ENCODE measurements at places on chromosomes 1 and 21.

DNA sequence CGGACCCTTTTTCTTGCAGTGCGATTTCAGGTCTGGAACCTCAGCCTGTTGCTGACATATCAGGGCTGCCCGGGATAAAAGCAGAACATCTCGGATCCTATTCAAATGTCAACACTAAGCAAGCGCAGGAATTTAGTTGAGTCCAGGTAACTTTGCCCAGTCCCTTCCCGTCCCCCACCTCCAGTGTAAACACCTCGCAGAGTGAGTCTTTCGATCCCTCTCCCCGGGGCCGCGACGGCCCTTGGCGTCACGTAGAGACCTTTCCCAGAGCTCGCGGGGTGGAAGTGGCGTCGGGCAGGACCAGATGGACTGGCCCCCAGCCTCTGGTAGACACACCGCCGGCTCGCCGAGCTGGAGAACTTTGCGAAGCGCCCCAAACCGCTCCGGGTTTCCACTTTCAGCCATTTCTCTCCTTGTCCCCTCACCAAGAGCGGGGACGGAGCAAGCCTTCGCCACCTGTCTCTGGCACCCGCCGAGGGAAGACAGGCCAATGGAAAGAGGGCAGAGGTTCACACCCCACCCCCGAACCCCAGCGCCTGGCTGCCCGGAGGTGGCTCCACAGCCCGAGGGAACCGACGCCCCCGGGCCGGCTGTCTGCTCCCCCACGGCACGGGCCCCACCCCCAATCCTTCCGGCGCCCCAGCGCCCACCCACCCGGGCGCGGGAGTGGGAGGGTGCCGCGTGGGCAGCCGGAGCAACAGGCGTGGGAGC lies 570 bp downstream of the KCND3 start:
- no peak for DNase-seq

DNA sequence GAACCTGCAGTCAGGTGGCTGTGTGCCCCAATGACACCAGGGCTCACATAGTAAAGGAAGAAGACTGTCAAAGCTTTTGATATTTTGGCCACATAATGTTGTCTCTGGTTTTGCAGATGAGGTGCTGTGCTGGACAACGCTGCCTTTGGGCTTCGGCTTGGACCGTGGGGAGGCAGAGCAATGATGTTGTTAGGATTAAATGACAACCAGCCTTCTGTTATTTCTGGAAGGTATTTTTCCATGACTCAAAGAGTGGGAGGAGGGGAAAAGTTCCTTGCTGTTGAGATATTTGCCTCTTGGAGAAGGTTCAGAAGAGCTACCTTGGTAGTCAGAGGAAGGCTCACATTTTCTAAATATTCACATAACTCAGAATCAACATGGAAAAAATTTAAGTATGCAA lies 187.3 kb upstream of the GALNT2 start:
- no peak for DNase-seq

DNA sequence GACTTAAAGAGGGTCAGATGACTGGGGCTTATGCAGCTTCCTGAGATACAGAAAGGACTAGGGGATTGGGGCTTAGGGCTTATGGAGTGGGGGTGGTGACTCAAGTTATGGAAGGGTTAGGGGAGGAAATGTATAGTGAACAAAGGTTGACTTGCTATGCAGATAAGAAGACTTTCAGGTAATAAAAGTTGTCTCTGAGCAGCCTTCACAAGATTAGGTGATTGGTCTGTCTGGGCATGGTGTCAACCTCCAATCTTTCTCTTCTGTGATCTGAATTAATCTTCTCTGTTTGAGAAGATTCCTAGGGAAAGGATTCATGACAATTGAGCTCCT lies 436.5 kb downstream of the SIPA1L2 start:
- no peak for DNase-seq

DNA sequence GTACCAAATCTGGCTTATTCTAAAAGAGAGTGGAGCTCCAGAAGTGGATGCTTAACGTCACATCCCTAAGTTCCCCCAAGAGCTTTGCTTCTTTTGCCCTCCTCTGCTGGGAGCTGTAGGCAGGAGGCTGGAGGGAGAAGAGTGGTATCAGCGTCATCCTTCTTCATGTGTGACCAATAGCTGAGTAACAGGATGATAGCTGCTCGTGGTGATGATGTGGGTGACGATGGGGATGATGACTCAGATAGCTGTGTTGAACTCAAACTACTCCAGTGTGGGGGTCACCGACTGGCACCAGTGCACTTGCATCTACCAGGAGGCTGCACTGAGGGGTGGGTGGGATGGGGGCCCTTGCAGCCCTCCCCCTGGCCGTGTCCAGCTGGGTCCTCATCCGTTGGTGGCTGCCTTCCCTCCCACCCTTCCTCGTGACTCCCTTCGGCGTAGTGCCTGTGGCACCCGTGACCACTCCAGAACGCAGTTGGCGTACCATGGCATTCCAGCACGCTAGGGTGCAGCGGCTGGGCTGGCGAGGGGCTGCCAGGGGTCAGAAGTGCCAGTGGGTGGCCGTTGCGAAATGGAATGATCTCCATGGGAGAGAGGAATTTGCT lies 1.1 kb downstream of the IGFN1 start:
- no peak for DNase-seq

DNA sequence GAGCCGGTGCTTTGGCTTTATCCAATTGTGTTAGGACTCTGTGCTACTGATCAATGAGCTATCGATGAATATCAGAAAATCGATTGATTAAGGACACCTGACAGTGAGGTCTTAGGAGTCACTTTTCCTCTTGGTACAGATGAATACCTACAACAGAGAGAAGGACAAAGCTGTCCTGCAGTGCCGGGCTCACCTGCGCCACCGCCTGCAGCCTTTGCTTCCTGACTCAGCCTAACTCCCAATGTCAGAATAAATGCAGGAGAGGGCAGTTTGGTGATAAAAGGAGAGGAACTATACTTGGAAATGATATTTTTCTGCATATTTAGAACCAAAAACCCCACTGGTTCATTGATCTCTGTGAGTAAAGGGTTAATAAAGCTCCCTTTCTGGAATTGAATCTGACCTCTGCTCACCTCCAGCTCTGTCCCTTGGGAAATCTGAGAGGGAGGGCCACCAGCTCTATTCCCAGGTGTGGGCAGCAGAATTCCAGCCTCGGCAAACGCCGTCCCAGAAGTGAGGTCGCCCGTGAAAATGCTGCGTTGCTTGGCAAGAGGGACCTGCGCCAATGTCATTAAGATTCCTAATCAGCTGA lies 39.3 kb downstream of the POFUT2 start:
- no peak for DNase-seq

- DNase-seq = no peak
Observed at GRCh38 chr1:36855699-36856494, 178.4 kb downstream of the GRIK3 start.

DNA sequence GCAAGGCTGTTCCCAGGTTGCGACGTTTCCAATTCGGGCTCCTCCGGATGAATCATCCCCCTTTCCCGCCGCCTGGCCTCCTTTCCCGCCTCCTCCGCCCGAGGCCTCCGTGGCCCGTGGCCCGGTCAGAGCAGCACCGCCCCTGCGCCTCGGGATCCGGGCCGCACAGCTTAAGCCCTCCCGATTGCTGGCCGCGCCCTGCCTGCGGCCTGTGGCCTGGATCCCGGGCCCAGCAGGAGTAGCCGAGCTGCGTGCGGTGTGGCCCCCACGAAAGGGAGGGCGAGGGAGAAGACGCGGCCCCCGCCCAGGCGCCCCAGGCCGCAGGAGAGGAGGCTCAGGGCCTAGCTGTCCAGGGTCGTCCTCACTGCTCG lies 1.0 kb downstream of the TMEM200B start:
- no peak for DNase-seq

GRCh38 chr1:30184393-30185141 lies 538.8 kb downstream of the MATN1 start:
- DNase-seq = no peak

DNA sequence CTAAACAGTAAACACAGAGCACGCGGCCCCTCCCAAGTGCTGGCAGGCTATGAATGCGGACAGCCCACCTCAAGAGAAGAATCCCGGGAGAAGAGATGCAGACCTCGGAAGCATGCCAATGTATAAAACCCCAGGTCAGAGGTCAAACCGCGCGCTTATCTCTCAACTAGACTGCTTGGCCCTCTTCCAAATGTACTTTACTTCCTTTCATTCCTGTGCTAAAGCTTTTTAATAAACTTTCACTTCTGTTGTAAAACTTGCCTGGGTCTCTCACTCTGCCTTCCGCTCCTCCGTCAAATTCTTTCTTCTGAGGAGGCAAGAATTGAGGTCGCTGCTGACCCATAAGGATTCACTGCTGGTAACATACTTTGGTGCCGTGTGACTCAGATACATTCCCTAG lies 216.0 kb downstream of the S1PR1 start:
- no peak for DNase-seq

DNA sequence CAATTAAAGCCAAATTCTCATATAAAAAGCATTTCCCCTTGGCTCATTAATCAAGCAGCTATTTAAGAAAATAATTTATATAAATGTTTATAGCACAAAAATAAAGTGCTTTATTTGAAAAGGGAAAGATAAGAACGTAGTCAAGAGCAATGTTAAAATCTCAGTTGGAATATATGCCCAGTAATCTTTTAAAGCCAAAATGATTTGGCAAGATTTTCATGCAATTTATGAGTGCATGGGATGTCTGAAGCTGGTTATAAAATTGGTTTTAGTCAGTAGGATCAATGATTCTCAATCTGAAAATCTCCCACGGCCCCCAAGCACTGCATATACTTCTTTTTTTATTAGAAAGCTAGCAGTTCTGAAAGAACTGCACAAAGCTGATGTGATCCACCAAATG lies 188.8 kb downstream of the RERE start:
- no peak for DNase-seq

GRCh38 chr1:111571987-111572386 lies 47.6 kb upstream of the RAP1A start:
- DNase-seq = no peak

GRCh38 chr1:42392967-42393848 lies 12.6 kb downstream of the RIMKLA start:
- no peak for DNase-seq

DNA sequence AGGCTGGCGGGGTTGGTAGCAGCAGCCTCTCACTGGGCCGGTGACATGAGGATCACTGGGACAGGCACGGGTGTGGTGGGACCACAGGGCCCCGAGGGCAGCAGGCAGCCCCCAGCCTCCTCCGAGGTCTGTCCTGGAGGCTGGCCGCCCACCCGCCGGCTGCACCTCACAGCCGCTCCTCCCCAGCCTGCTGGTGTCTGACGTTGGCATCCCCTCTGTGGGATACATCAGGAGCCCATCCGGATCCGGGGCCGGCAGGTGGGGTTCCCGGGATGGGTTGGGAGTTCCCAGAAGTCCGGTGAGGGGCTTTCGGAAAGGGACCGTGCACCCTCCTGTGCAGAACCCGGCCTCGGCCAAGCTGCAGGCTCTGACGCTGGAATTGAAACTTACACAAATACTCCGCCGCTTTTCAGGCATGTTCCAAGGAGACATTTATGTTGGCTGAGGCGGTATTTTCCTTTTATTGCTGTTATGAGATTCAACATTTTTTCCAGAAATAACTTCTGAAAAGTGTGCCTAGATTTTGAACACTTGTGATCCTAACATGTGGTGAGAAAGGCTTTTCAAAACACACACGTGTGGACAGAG lies 142.1 kb upstream of the ARHGEF16 start:
- DNase-seq = no peak

GRCh38 chr1:108590957-108591356 lies 31.1 kb downstream of the EEIG2 start:
- no peak for DNase-seq

DNA sequence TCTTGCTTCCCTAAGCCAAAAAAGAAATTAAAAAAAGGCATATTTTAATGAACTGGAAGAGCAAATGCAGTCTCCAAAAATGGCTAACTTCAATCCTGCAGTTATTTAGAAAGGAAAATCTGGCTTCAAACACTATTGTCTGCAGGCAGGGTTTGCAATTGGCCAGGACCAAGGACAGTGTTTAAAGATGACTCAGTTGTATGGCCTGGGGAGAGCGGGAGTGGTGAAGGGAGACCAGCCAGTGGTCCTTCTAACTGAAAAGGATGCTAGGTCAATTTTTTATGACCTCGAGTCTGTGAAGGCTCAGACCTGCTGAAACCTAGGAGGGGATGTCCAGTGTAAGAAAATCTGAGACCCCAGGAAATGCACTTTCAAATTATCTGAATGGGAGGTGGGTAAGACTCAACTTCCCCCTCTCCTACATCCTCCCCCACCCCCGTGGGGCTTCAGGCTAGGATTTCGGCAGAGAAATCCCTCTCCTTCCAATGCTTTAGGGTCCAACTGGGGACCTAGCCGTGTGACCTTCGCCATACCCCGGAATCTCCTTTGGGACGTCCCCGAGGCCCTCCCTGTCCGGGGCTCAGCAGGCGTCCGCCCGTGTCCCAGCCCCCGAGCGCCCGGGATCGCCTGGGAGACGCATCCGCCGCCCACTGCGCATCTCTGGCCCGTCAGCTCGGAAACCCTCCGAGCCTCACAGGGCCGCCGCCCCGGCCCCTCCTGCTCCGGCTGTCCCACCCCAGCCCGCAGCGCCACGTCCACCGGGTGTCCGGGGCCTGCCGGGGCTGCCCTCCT lies 602 bp upstream of the RIMKLA start:
- no peak for DNase-seq

DNA sequence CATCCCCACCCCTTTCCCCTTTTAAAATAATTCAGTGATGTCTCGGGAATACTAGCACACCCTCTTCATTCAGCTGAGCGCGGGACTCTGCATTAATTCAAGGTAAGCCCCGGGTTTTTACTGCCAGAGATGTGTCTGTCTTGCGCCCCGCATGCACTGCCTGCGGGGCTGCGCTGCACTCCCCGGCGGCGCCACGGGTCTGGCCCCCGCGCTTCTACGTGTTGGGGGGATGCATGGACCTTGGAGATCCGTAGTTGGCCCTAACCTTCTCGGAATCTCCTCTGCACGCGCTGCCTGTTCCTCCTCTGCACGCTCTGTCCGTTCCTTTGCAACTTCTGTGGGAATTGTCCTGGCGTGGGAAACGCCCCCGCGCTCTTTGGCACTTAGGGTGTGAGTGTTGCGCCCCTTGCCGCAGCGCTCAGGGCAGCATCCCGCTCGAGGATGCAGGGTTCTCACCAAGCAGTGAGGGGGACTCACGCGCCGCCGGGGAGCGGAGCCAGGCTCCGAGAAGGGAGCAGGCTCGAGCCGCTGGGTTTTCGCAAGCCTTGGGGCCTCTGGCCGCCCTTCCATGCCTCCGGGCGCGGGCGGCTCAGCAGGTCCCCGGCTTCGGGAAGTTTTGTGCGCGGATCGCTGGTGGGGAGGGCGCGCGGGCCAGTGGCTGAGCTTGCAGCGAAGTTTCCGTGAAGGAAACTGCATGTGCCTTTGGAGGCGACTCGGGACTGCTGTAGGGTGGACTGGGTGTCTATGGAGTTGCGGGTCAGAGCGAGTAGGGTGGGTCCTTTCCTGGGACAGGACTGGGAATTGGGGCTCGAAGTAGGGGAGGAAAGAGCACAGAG lies 165.1 kb upstream of the CACNA1E start:
- no peak for DNase-seq

All from amygdala (tissue), 56 donors.